ENCODE measurements at places on chromosomes 6 and 20. TPM values are rescaled to one million over a fixed set of nuclear protein-coding genes. Genes with fewer than 3 reads are reported as not detected.

DNA sequence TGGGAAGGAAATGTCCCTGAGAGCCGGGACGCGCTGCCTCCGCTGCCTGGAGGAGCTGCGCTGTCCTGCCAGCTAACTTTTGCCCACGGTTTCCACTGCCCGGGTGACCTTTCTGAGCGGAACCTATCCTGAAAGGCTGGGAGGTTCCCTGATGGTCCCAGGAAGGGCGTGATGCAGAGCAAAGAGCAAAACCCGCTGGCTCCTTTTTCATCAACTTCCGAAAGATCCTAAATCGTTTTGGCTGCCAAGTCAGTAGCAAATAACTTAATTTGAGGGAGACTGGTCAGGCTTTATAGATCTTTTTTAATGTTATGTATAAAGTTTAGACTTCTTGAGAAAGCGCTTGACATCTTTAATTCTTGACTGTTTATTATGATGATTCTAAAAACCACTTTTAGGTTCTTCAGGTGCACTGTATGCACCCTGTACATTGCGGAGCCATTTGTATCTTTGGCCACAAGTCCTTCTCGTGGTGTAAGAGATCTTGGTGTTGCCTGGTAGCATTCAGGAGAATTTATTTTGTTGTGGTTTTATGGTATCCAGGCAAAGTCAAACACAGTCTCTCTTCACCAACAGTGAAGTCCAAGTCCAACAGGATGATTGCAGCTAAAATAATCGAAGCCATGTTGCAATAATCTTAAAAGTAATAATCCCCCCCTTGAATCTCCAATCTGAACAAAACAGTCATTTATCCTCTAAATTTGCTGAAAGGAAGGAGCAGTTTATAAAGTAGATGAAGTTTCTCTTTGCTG is at the start of gene SYNE1:
TSS of gene SYNE1 (minus strand) at position 67 of the 752 bp plus-strand sequence. CDS start 9,031 bp downstream, outside the sequence.
- no peak for DNase-seq

The SUMO4 gene
- 1.6 TPM for total RNA-seq

GRCh38 chr6:145600299-145600698 is 135.0 kb downstream of the EPM2A start:
- no peak for DNase-seq

DNA sequence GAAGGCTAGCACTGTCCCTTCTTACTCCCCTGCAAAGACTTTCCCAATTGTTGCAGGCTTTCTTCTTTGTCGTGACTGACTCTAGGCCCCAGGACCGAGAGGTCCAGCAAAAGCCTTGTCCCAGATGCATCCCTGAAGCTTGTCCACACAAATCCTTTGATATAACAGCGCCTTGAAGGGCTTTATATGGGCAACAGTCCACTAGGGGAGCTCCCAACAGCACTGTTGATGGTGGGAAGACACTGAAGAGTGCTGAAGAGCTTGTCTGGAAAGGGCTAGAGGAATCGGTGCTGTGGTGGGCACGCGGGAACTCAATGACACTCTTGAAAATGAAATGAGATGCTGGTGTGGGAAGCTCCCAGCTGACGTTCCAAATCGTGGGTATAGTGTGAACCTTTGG is 316.1 kb upstream of the CDH4 start:
- DNase-seq = no peak

The ALDH5A1 gene
- total RNA-seq = 10.0 TPM

DNA sequence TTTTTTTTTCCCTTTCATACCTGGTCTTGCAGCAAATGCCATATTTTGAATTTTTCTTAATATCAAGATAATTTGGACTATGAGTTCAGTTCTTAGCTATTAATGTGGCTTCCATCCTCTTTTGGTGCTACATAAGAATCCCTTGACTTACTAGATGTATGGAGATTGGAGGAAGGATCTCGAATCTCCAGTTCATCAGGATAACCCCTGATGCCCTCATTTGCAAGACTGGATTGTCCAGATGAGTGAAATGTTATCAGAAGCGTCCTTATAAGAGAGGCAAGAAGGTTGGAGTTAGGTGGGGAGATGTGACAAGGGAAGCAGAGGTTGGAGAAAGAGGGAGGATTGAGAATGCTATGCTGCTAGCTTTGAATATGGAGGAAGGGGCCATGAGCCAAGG is 499.6 kb upstream of the SYNCRIP start:
- DNase-seq = no peak

DNA sequence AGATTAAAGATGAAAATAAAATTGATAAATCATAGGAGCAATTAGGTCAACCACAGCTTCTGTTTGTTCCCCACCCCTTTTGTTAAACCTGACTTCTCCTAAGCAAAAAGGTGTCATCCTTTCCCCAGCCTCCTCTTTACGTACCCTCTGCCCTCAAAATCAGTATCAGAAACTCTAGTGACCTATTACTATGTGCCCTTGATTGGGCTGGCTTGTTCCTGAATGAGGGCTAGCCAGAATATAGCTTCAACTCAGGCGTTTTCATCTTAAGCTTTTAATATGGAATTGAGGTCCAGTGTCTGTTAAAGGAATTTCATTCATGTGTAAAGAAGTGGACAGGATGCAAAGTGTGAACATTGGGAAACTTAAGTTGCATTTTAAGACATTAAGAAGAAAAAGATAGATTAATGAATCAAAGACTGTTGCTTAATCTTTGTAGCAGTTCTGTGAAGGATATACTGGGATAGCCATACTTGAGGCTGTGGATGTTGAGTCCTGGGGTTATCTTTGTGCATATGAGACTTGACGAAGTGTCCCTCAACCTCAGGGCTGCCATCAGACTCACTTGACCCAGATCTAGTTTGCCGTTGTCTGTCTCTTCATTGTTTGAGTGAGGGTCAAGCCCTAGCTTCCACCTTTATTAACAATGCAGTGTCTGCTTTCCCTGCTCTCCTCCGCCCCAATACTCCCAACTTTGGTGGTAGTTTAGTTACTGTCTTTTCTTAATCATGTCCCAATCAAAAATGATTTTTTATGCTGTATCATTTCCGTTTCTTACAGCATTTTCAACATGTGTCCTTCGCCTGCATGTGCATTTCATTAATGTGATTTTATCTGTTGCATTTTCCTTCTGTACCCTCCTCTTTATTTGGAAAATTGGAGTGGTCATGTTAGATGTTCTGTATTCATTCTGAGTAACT is 1.9 kb downstream of the TBPL1 start:
- DNase-seq = no peak

The TNF gene
- 0.59 TPM for total RNA-seq

The SPINT4 gene
- not detected for total RNA-seq

- no peak for DNase-seq
Measured at GRCh38 chr6:24666097-24666640, 530 bp downstream of the TDP2 start.

- no peak for DNase-seq
Measured at GRCh38 chr6:43706788-43707187, 19.2 kb upstream of the MRPS18A start.

DNA sequence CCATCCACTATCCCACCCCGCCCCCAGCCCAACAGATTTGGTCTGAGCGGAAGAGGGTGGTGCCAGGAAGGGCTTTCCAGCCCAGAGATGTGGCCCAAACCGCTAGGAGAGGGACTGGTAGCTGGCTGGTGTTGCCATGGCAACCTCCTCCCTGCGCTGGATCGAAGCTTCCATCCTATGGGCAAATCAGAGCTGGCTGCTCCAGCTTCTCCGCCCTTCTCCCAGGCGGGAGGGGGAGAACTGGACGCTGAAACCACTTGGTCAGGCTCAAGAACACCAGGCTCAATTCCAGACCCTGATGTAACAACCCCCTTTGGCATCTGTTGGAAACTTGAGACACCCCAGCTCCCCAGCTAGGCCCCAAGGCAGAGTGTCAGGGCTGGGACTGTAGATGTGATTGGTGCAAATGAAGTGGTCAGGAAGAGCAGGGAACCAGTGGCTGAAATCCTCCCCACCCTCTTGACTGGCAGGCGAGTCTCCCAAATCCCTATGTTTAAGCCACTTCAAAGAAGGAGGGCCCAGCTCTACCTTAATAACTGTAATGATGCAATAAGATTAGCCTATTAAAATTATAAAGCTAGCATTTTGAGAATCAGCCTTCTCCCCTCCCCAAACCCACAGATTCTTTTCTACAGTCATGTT is 4.2 kb downstream of the RIMS4 start:
- no peak for DNase-seq

DNA sequence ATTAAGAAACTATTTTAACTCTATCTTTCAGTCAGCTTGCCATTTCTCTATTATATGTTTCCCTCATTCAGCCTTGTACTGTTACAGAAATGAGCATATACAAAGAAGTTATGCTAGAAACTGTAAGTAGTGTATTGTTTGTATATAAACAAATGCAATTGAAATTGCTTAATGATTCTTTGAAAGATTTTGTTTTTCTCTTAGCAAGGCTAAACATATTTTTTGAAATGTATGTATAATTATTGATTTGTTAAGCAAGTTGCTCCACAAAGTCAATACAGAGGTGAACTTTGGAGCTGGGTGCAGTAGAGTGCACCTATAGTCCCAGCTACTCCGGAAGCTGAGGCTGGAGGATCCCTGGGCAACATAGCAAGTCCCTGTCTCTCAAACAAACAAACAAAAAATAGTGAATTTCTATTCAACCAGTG is 253.6 kb downstream of the RNGTT start:
- no peak for DNase-seq

DNA sequence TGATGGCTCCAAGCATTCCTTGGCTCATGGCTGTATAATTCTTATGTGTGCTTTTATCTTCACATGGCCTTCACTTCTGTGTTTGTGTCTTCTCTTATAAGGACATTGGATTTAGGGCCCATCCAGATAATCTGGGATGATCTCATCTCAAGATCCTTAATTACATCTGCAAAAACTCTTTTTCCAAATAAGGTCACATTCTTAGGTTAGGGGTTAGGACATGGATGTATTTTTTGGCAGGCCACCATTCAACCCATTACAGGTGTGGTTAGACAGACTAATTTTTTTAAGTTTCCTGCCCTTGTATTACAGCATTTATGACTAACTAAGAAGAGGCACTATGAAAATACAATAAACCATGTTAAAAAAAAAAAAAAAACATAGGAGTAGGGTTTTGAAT is 254.0 kb downstream of the TPBG start:
- DNase-seq = no peak

The WFDC6 gene
- total RNA-seq = not detected

DNA sequence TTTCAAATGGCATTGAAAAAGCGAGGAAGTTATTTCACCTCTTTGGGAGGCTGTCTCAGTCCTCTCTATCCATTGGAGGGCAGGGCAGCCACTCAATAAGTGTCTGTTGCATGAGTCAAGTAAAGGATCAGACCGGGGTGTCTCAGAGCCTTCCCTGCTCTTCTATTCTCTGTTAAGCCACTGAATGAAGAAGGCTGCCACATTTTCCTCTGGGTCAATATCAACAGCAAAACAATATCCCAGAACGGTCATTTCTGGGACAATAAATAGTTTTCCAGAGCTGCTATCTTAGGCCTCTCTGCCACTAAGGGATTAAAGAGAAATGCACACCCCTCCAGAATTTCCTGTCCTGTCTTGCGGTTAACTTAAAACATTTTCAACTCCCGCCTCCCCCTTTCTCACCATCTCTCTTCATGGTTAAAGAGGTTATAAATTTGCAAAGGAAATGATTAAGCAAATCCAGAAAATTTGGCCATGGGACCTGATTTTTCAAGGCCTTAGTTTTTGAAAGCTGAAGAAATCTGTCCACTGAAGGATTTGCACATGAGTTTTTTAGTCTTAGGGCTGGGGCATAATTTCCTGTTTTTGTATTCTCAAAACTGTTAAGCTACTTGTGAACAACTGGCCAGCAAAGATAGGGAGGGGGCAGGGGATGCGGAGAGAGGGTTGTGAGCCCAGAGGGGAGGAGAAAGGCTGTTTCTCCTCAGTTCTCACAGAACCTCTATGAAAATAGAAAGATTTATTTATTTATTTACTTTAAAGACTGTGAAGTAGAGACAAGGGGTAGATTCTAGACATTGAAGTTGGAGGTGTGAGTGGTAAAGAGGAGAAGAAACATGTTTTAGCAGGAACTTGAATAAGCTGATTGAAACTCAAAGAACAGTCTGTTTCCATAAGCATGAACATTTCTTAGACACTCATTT is 135.7 kb downstream of the BCAS1 start:
- no peak for DNase-seq

The PM20D2 gene
- 29.2 TPM for total RNA-seq

GRCh38 chr6:348860-349396 is 42.6 kb upstream of the IRF4 start:
- DNase-seq = no peak

The GGTLC1 gene
- total RNA-seq = not detected

The PNLDC1 gene
- 0.37 TPM for total RNA-seq

- no peak for DNase-seq
Measured at GRCh38 chr6:13504611-13505344, 17.4 kb upstream of the GFOD1 start.

Measured in HCT116 (cell line).